CD4-positive, alpha-beta T cell treated with Interleukin-6 for 4 hours (primary cell): ENCODE measurements at places on chromosomes 7 and 10.

DNA sequence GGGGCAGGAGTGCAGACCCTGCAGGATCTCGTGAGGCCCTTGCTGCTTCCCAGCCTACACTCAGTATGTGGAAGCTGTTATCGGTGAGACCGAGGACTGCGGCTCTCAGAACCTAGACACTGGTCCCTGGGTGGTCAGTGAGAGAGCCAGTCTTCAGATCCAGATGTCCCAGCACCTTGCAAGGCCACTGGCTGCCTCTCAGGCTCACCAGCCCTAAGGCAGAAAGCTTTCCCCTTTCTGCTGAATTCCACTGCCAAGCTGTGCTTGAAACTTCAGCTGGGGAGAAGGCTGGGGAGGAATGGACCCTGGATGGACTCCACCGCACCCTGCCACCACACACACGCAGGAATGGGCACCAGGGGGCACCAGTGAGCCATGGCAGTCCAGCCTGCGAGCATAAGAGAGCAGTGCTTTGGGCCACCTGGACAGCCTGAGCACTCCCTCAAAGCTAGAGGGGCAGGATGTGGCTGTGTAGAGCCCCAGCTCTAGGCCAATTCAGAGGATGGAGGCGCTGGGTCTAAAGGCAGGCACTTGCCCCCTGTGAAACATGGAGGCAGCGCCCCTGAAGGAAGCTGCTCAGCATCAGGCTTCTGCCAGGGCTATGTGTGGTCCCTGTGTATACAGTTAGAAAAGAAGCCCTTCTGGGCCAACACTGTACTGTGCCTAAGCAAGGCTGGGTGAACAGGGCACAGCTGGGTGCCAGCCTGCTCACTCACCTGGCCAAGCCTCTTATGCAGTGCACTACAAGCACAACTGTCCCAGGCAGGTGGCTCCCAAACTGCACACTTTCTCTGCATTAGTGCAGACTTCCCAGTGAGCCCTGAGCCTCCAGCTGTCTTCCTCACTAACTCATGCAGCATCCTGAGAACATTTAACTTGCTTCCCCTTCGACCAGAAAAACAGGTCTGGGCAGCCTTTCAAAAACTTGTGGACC lies 21.6 kb downstream of the TMEM72 start:
- DNase-seq, result peak; percentile 87

- no peak for DNase-seq
Observed at GRCh38 chr10:131810036-131810804, 90.6 kb upstream of the PPP2R2D start.

- DNase-seq, result no peak
Observed at GRCh38 chr7:70356787-70357328, 758.6 kb downstream of the AUTS2 start.

DNA sequence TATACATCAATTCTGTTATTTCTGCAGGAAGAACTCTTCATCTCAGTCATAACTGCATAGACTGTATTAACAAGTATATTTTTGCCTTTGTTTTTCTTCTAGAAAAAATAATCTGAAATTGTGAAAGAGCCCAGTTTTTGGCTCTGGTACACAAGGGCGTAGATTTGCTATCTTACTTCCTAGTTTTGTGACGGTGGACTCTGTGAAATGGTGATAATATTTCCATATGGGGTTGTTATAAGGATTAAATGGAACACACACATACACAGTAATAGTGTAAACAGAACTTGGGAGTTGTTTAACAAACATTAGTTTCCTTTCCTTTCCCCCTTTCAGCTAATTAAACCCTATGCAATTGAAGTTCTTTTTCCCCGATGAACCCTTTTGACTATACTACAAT lies 108.7 kb downstream of the MKLN1 start:
- DNase-seq, result no peak

DNA sequence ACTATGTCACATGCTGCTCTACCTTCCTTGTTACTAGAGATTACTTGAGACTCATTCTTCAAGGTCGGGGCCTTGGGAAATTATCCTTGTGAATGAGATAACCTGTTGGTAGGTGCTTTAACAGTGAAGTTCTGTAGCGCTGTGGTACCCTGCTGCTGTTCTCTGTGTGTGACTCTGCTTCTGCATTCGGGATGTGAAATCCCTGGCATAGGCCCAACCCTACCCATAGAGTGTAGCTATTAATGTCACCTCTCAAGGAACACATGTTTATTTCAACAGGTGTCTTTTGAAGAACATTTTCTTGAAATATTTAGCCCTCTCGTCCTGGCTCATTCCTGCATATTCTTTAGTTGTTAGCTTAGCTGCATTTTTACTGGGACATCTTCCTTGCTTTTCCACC lies 41.8 kb upstream of the TMEM236 start:
- no peak for DNase-seq

DNA sequence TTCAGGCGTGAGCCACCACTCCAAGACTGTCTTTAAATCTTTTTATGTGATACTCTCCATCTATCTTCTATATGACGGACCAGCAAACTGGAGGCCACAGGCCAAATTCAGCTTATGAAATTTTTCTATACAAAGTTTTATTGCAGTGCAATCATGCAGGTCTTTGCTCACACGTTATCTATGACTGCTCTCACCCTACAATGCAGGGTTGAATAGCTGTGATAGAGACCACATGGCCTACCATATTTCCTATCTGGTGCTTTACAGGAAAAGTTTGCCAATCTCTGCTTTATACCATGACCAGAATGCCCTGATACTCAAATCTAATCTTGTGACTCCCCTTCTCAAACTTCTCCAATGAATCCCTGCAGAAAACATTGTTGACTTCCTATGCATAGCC lies 89.5 kb upstream of the ACBD5 start:
- DNase-seq, result no peak

DNA sequence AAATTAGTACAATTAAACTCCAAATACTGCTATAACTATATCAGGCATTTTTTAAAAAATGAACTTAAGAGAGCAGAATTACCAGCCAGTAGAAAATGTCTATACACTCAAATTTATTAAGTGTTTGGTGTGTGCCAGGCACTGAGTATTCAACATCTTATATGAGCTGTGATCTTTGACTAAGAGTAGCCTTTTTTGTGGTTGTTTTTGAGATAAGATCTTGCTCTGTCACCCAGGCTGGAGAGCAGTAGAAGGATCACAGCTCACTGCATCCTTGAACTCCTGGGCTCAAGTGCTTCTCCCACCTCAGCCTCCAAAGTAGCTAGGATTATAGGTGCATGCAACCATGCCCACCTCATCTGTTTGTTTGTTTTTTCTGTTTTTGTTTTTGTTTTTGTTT lies 102.5 kb upstream of the CELF2 start:
- DNase-seq, result no peak

DNA sequence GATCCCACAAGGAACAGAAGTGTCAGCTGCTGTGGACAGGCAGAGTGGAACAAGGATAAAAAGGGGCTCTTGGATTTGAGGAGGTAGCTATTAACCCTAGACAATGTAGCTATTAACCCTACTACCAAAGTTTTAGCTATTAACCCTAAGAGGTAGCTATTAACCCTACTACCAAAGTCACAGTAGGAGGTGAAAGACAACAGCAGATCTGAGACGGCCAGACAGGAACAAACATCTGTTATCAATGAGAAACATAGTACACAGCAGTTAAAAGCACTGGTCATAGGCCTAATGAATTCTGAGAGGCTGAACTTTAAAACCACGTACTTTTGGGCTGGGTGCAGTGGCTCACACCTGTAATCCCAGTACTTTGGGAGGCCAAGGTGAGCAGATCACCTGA lies 11.9 kb downstream of the ERCC6 start:
- no peak for DNase-seq

DNA sequence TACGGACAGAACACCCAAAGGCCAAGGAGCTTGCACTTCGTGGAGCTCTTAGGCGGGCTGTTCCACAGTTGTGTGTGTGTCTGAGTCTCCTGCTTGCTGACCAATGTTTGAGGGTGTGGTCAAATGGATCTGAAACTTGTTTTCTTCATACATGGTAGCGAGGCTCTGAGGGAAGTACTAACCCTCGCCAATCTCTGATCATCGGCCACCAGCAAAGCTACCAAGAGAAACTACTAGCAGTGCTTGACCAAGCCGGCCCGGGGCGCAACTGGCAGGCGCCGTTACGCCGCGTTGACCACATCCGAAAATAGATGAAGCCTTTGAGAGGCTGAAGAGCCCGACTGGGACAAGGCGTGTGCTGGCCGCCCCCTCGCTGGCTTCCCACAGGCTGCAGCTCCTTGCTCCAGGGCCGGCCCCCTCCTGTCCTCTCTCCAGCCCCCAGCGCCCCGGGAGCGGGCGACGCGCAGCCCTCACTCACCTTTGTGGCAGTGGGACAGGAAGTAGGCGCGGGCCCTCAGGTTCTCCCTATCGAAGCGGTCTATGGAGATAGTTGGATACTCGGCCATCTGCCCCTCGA lies 384 bp downstream of the DCLRE1C start:
- DNase-seq, result no peak

GRCh38 chr10:77441353-77442166 lies 196.0 kb downstream of the KCNMA1 start:
- DNase-seq, result no peak

- no peak for DNase-seq
Observed at GRCh38 chr7:35891004-35891830, 90.4 kb downstream of the SEPTIN7 start.

GRCh38 chr7:40673285-40673684 lies 538.5 kb downstream of the SUGCT start:
- DNase-seq, result no peak

DNA sequence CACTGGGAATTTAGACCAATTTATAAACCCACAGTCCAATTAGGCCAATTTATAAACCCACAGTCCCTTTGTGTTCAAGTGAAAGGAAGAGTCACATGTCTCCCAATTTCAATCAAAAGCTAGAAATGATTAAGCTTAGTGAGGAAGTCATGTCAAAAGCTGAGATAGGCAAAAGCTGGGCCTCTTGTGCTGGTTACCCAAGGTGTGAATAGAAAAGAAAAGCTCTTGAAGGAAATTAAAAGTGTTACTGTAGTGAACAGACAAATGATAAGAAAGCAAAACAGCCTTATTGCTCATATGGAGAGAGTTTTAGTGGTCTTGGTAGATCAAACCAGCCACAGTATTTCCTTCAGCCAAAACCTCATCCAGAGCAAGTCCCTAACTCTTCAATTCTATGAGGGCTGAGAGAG lies 245.0 kb downstream of the HDAC9 start:
- DNase-seq, result no peak

DNA sequence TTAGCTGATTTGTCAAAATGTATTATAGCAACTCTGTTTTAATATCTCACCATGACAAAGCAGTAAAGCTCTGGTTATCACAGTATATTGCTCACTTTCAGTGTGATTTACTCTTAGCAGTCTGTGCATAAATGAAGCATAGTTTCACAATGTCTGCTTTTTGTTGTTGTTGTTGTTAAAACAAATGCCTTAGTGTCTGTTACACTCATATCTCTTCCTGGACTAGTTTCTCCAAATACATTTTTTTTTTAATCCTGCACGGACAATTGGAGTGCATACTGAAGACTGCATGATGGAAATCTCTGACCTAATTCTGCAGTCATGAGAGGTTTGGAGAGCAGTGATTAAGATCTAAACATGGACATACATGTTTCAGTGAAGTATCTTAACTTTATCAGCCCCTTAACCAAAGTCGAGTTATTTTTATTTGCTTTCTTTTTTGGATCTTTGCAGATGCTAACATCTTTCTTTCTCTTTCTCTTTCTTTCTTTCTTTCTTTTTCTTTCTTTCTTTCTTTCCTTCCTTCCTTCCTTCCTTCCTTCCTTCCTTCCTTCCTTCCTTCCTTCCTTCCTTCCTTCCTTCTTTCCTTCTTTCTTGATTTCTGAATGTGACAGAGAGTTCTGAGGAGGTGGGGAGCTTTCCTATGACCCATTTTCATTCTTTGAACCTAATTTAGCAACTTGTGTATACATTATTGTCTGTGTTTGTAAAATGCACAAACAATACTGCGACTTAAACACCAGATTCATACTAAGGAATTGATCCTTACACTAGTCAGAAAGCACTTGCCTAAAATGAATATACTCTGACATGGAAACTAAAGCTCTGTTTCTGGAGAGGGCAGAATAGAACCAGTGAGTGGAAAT lies 161.5 kb upstream of the AGR3 start:
- DNase-seq, result no peak

- DNase-seq, result no peak
Observed at GRCh38 chr10:80284522-80284921, 4.9 kb downstream of the MAT1A start.

DNA sequence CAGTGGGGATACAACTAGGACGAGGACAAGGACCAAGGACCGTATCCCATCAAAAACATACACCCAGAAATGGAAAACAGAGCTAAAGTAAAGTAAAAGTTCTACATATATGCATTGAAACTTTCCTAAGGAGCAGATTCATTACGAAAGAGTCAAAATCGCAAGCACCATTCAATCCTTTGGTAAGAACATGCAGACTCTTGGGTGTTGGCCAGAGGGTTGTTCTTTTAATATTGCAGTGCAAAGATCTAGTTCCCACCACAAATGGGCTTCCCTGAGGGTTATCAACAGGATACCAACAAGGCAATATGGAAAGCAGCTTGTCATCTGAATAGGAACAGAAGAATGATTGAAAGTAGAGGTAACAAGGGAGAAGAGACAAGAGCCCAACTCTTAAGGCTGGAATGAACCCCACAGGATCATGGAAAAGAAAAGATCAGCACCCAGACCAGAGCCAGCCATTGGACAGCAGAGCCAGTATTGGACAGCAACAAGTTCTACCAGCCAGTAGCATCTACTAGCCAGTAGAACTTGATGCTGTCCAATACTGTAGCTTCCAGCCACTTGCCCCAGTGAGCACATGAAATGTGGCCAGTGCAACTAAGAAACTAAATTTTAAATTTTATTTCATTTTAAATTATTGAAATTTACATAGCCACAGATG lies 66.0 kb downstream of the OSBPL3 start:
- DNase-seq, result no peak

- DNase-seq, result peak; percentile 56
Observed at GRCh38 chr10:95133016-95133752, 60.9 kb upstream of the ACSM6 start.

- DNase-seq, result no peak
Observed at GRCh38 chr7:131173145-131173890, 154.4 kb upstream of the MKLN1 start.

DNA sequence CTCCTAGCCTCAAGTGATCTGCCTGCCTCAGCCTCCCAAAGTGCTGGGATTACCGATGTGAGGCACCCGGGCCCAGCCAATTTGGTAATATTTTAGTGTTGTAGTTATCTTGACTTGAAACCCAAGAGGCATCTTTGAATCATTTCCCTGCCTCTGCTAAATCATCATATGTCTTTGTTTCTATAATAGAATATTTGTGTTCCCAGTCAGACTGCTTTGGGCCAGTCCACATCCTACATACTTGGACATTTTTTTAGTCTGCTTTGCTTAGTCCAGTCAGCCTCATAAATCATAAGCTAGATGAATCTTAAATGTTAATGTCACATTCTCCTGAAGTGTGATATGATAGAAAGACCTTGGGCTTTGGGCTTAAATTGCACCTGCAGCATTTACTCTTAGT lies 5.9 kb downstream of the STAM start:
- no peak for DNase-seq
